IMR-90 (cell line): ENCODE measurements at places on chromosomes 7 and 10.

GRCh38 chr10:104309980-104310978 is 28.0 kb downstream of the ITPRIP start:
- no peaks in the 10 kb centered on the region for H3K27me3 ChIP-seq
- peak; percentile 90 for DNase-seq
- peak overlapping the region; percentile 50 for H3K27ac ChIP-seq
- H3K4me3 ChIP-seq, result no peak overlapping the region
- peaks cover 21% of the 10 kb centered on the region for H3K4me1 ChIP-seq
- H3K36me3 ChIP-seq, result peaks cover 43% of the 10 kb centered on the region

GRCh38 chr10:70773965-70774809 is 11.0 kb downstream of the TBATA start:
- no peak overlapping the region for H3K4me3 ChIP-seq
- no peak for DNase-seq
- H3K4me1 ChIP-seq, result no peaks in the 10 kb centered on the region
- H3K36me3 ChIP-seq, result no peaks in the 10 kb centered on the region

- H3K36me3 ChIP-seq, result no peaks in the 10 kb centered on the region
- DNase-seq, result no peak
- H3K4me1 ChIP-seq, result no peaks in the 10 kb centered on the region
- no peaks in the 10 kb centered on the region for H3K27me3 ChIP-seq
These were observed 55.7 kb upstream of the PRSS58 start for GRCh38 chr7:142313528-142313927.

GRCh38 chr7:81008901-81009300 is 90.0 kb upstream of the SEMA3C start:
- no peaks in the 10 kb centered on the region for H3K4me1 ChIP-seq
- no peaks in the 10 kb centered on the region for H3K36me3 ChIP-seq
- H3K4me3 ChIP-seq, result no peak overlapping the region
- no peak overlapping the region for H3K27ac ChIP-seq
- DNase-seq, result no peak

DNA sequence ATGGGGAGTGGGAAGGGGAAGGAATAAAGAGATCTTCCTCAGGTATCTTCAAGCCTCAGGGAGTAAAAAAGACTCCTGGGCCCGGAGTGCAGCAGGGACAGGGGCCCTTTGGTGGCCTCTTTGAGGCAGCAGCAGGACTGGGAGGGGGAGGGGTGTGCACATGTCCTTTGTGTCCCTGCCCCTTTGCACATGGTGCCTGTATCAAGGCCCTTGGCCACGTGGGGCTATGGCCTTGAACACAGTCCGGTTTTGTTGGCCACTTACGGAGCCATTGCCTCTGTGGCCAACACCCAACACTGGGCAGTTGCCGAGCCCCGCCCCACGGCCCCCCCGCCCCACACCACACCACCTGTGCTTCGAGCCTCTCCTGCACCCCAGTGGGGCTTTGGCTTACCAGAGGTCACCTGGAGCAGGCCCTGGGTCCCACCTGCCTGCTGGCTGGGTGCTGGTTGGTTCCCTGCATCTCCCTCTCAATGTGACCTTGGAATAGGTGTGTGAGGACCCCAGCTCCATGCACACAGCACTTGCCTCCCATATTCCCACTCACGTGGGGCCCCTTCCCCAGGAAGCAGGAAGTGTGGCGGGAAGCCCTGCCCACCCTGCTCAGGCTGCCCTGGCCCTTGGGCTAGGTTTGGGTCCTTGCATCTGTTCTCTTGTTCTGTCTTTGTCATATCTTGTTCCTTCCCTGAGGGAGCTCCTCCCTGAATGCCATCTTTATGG is 5.4 kb downstream of the SAP25 start:
- no peak overlapping the region for H3K27ac ChIP-seq
- peaks cover 4% of the 10 kb centered on the region; the same call in 1 of the 2 replicates for H3K4me1 ChIP-seq
- H3K27me3 ChIP-seq, result peaks cover 3% of the 10 kb centered on the region; the same call in 1 of the 2 replicates
- H3K36me3 ChIP-seq, result peaks cover 2% of the 10 kb centered on the region; the same call in 1 of the 2 replicates
- H3K4me3 ChIP-seq, result no peak overlapping the region

DNA sequence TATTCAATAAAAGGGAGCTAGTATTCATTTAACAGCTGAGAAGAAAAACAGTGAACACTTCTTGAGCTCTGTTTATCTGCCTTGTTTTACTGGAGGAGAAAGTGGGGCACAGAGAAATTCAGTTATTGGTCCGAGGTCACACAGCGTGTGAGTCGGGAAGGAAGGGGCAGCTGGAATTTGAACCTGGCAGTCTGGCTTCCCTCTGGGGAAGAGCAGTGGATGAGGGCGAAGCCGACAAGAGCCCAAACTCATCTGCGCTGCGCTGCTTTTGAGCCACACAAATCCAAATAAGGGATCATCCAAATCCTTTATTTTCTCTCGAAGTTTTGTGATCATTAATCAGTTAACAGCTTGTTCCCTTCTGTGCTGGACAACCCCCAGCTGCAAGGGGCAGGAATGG is 23.7 kb upstream of the PFKFB3 start:
- DNase-seq, result no peak
- no peak overlapping the region for H3K27ac ChIP-seq
- no peaks in the 10 kb centered on the region for H3K27me3 ChIP-seq

DNA sequence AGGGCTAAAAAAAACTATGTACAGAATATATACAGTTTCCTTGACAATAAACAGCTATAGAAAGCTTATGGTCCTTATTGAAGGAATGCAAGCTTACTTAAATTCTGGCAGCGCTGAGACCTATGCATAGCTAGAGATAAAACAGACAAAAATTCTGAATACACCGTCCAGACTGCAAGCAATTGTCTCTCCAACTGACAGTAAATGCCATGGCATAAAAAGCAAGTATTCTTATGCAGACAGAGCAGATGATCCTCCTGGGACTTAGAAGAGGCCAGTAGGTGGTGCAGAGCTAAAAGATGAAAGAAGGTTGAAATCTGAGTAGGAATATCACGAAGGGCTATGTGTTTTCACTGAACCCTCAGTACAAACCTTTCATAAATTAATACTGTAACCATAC is 157.0 kb upstream of the CACNA2D1 start:
- H3K27me3 ChIP-seq, result no peaks in the 10 kb centered on the region; the same call in 1 of the 2 replicates
- H3K27ac ChIP-seq, result no peak overlapping the region
- H3K4me3 ChIP-seq, result no peak overlapping the region
- no peaks in the 10 kb centered on the region for H3K36me3 ChIP-seq
- H3K4me1 ChIP-seq, result 0 out of 2 replicates have a peak, but pooled peaks cover 2% of the 10 kb centered on the region

DNA sequence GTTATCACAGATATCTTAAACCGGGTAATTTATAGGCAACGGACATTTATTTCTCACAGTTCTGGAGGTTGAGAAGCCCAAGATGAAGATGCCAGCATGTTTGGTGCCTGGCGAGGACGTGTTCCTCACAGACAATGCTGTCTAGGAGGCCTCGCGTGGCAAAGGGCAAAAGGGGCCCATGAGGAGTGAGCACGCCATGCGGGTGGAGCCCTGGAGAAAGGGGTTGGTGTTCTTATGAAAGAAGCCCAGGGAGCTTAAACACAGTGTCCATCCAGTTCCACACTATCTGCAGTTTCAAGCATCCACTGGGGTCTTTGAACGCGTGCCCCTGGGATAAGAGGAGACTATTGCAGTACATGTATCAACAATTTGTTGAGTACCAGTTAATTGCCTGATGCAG is 51.4 kb downstream of the CXCL12 start:
- H3K4me3 ChIP-seq, result no peak overlapping the region
- peaks cover 14% of the 10 kb centered on the region for H3K4me1 ChIP-seq

DNA sequence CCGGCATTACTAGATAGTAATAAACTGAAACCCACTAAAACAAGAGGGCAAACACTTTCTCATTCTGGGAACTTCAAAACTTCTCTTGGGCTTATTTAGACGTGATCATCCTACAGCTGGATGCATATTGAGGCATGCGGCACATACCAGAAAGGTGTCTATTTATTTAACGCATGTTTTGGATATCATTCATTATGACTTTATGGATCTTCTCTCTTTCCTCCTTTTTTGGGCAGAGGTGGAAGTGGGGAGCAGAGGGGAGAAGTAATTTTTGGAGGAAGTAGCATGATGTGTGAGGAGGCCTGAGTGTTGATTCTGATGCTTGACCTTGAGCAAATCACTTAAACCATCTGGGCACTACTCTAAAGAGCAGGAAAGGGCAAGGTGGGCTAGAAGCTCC is 270.6 kb downstream of the TRIL start:
- peaks cover 4% of the 10 kb centered on the region for H3K4me1 ChIP-seq

- peaks cover 7% of the 10 kb centered on the region for H3K4me1 ChIP-seq
- H3K36me3 ChIP-seq, result no peaks in the 10 kb centered on the region
These were observed 34.1 kb downstream of the LRRC20 start for GRCh38 chr10:70348228-70348850.

- no peak for DNase-seq
- no peak overlapping the region for H3K4me3 ChIP-seq
- H3K27me3 ChIP-seq, result no peaks in the 10 kb centered on the region
- H3K27ac ChIP-seq, result peak overlapping the region; percentile 23; the same call in 1 of the 2 replicates
These were observed 31.4 kb downstream of the ZNF438 start for GRCh38 chr10:31000071-31000782.

DNA sequence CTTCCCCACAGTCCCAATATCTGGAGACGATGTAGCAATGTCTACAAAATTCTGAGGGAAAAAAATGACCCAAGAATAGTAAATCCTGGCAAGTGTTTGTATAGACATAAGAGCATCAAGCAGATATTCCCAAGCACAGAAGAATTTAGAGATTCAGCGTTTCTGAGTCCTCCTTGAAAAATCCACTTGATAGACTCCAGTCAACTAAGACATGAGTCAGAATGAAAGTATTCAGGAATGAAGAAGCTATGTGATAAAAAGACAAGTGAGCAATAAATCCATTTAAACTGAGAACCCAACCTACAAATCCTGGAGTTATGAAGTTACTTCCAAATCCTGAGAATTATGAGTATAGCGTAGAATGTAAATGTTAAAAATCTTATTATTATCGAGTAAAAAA is 86.1 kb upstream of the NPY start:
- H3K4me1 ChIP-seq, result no peaks in the 10 kb centered on the region
- no peaks in the 10 kb centered on the region for H3K27me3 ChIP-seq

DNA sequence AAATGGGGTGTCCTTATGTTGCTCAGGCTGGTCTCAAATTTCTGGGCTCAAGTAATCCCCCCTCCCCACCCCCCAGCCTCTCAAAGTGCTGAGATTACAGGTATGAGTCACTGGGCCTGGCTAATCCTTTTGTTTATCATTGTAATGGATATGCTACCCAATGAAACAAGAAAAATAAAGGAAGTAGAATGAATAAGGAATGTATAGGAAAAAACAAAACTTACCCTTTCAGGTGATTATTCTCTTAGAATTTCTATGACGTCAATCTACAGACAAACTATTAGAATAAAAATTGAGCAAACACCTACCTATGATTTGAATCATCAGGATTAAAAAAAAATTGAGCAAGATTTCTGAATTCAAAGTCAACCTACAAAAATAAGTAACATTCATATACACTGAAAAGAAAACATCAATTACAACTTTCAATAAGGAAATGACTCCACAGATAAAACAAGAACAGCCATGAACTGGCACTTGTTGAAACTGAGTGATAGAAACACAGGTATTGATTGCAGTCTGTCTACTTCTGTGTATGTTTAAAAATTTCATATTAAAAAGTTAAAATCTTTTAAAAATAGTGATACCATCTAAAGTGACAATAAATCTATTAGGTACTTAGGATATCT is 12.2 kb downstream of the ADAM12 start:
- peaks cover 8% of the 10 kb centered on the region for H3K4me1 ChIP-seq
- DNase-seq, result peak; percentile 61
- no peak overlapping the region for H3K4me3 ChIP-seq
- no peaks in the 10 kb centered on the region for H3K36me3 ChIP-seq

GRCh38 chr10:99234041-99234790 is 1.4 kb downstream of the HPSE2 start:
- H3K4me3 ChIP-seq, result peak overlapping the region; percentile 36
- peaks cover 61% of the 10 kb centered on the region for H3K27me3 ChIP-seq
- H3K4me1 ChIP-seq, result no peaks in the 10 kb centered on the region; the same call in 1 of the 2 replicates
- DNase-seq, result peak; percentile 31
- no peaks in the 10 kb centered on the region for H3K36me3 ChIP-seq
- no peak overlapping the region for H3K27ac ChIP-seq

DNA sequence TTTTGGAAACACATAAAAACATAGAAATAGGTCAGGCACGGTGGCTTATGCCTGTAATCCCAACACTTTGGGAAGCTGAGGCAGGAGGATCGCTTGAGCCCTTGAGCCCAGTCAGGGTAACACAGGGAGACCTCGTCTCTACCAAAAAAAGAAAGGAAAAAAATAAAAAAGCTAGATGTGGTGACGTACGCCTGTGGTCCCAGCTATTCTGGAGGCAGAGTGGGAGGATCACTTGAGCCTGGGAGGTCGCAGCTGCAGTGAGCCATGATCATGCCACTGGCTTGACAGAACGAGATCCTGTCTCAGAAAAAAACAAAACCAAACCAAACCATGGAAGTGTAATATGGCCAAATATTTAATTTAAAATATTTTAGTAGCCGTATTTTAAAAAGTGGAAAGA is 55.6 kb downstream of the MCU start:
- H3K4me1 ChIP-seq, result peaks cover 2% of the 10 kb centered on the region; the same call in 1 of the 2 replicates
- no peak overlapping the region for H3K27ac ChIP-seq
- no peaks in the 10 kb centered on the region for H3K36me3 ChIP-seq
- no peak overlapping the region for H3K4me3 ChIP-seq
- H3K27me3 ChIP-seq, result no peaks in the 10 kb centered on the region

DNA sequence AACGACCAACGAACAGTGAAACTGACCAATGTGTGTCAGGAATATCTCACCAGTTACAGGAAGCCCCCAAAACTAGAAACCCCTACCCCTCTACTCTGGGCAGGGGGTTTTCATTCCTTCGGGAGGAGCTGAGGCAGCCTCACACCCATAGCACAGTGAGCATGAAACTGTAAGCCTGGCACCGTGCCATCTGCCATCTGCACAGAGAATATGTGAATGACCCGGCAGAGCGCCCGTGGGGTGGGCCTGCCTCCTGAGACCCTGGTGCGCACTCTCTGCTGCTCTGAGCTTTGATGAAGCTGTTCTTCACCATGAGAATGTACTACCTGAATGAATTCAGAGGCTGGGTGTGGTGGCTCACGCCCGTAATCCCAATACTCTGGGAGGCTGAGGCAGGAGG is 27.1 kb downstream of the DAGLB start:
- no peak for DNase-seq
- peaks cover 56% of the 10 kb centered on the region for H3K36me3 ChIP-seq
- 0 out of 2 replicates have a peak, but pooled peaks cover 2% of the 10 kb centered on the region for H3K4me1 ChIP-seq
- H3K4me3 ChIP-seq, result no peak overlapping the region

DNA sequence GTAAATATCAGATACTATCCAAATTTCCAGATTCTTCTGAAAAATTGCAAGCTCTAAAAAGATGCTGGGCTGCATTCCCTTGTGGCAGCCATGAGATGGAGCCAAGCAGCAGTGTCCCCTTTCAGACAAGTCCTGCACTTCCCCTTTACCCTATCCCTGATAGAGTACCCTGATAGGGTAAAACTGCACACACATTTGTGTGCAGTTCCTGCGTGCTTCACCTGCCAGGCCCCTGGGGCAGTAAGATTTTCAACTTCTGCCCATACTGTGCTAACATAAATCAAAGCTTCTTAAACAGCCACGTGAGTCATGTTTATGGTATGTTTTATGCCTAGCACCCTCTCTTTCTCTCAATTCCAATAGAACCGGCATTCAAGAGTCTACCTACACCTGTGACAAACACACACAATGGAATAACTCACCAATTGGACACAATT is 52.2 kb downstream of the IFIT5 start:
- H3K36me3 ChIP-seq, result no peaks in the 10 kb centered on the region
- peaks cover 5% of the 10 kb centered on the region for H3K4me1 ChIP-seq
- H3K27me3 ChIP-seq, result no peaks in the 10 kb centered on the region

GRCh38 chr10:60320666-60321065 is 69.0 kb downstream of the ANK3 start:
- no peaks in the 10 kb centered on the region; the same call in 1 of the 2 replicates for H3K27me3 ChIP-seq
- no peak for DNase-seq
- no peak overlapping the region for H3K4me3 ChIP-seq
- peaks cover 8% of the 10 kb centered on the region for H3K4me1 ChIP-seq
- no peaks in the 10 kb centered on the region for H3K36me3 ChIP-seq
